ENCODE measurements at places on chromosomes 7 and 10. TPM values are rescaled to one million over a fixed set of nuclear protein-coding genes. Genes with fewer than 3 reads are reported as not detected.

The RELN gene
- 2.4 TPM for total RNA-seq

DNA sequence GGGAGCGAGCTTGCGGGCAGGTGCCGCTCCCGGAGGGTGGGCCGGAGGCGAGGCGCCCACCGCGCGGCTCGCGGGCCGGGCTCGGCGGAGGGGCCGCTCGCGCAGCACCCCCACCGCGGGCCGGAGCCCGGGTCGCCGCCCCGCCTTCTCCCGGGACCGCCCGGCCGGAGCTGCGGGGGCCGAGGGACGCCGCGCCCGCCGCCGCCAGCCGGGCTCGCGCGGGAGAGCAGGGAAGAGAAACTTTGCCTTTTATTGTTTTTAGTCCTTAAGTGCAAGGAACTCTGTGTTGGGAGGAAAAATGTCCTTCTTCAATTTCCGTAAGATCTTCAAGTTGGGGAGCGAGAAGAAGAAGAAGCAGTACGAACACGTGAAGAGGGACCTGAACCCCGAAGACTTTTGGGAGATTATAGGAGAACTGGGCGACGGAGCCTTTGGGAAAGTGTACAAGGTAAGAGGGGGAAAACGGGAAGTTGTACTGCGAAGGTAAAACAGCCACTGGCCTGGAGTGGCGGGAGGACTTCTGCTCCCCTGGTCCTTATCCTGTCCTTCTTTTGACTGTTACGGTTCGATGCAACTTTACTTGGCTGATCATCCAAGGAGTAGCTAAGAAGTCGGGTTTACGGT lies 620 bp downstream of the SLK start:
- peak; percentile 25 for DNase-seq

DNA sequence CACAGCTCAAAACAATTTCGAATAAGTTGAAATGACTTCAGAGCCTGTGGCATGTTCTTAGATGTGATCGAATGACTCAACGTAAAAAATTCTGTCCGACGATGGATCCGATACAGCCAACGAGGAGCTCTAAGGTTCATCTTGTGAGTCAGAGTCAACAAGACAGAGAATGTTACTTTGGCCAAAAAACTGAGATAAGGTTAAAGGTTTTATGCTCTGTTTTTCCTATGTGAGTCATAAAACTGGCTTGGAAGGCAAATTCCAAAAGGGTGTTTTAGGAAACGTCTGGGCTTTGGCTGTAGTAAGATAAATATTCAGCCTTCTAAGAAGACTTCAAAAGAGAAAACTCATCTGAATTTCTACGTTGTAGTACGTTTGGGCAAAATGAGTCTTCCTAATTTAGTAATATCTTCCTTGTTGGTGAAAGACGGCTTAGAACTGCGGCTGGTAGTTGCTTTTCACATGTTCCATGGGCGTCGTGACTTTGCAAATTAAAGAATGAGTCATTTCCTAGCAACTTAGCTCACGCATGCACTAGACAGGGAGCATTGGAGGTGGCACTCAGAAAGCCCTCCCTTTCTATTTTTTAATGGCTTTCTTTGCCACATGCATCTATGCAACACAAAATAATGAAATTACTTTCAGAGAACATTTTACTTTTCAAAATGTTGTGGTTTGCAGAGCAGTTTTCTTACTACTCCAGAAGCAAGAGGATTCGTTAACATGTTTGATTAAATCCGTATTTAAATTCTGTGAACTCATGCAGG lies 28.2 kb downstream of the PFKP start:
- DNase-seq: peak; percentile 92

DNA sequence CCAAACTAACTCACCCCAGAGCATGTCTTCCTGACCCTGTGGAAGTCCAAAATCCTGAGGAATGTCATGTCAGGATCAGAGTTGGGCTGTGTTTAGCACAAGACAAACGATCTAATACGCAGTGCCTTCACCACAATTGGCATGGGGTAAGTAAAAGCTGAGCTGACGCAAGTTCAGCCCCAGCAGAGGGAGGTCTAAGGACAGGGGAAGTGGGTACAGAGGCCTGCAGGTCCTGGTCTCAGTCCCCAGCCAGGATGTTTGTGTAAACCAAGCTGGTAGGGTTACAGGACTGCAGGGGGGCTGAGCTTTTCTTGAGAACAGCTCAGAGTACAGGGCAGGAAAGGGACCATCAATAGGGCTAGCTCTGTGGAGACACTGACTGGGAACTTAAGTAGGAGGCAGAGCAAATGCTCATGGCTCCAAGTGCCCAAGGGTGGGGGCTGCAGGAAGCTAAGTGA lies 5.3 kb upstream of the KCNIP2 start:
- DNase-seq: no peak

DNA sequence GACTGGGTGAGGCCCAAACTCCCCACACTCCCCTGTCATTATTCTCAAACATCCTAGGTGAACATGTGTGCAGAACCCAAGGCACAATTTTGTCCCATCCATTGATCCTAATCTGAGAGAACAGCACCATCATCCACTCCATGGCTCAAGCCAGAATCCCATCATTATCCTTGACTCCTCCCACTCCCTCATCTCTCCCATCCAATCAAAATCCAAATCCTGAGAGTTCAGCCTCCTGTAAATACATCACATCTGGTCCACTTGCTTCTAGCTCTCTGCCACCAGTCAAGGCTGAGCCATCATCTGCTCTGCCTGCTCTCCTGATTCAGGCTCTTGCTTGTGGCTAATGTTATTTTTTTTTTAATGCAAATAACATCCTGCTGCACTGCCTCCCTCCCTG lies 75.9 kb upstream of the SLF2 start:
- no peak for DNase-seq

DNA sequence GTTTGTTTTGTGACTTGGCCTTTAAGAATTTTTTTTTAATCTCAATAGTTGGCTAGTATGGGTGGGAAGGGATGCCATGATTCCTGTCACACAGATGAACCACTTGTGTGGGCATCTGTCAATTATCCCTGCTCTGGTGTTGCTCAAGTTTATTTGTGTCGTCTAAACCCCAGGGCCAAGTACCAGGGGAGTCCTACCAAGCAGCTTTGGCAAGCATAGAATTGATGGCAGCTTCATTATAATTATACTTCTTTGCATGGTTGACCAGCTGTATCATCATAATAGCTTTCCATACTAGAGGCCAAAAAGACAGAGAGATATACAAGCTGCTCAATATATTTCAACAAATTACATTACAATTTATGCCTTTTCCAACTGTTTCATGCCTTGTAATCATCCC lies 30.4 kb downstream of the SUGCT start:
- DNase-seq: no peak

GRCh38 chr7:156515911-156516790 lies 124.4 kb upstream of the RNF32 start:
- no peak for DNase-seq

DNA sequence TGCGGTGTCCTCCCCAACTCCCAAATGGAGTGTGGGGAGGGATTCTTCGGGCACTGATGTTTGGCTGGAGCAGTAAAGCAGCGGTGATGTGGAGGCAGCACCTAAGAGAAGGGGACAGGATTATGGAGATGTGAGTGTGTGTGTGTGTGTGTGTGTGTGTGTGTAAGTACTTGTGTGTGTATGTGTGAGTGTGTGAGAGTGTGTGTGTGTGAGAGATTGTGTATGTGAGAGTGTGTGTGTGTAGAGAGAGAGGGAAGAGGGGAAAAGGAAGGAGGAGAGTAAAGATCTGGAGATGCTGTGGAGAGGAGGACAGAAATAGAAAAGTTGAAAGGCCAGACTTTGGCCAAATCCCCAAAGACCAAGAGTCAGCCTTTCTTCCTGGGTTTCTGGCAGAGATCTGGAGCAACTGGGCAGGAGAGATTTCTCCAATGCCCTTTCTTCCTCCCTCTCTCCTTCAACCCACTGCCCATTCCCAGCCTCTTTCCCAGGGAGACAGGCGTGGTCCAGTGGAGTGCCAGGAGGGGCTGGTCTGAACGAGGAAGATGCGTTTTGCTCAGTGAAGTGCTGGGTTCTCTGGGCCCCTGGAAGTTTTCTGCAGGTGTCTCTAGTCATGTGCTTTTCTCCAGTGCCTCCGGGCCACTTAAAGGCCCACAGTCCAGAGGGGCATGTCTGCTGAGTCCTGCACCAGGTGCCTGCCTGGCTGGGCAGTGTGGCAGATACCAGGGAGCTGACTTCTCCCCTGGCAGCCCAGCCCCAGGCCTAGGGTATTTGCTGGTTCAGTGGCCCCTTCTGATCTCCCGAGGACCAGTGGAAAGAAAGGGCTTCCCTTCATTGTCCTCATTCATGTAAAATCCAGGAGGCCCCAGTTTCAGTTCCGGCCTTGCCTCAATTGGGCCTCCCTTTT lies 60.5 kb downstream of the HK1 start:
- no peak for DNase-seq

- peak; percentile 46 for DNase-seq
These were observed 37.5 kb upstream of the EGR2 start for GRCh38 chr10:62853710-62854109.

The TBC1D12 gene
- 8.1 TPM for total RNA-seq

The RNLS gene
- 4.3 TPM for total RNA-seq

DNA sequence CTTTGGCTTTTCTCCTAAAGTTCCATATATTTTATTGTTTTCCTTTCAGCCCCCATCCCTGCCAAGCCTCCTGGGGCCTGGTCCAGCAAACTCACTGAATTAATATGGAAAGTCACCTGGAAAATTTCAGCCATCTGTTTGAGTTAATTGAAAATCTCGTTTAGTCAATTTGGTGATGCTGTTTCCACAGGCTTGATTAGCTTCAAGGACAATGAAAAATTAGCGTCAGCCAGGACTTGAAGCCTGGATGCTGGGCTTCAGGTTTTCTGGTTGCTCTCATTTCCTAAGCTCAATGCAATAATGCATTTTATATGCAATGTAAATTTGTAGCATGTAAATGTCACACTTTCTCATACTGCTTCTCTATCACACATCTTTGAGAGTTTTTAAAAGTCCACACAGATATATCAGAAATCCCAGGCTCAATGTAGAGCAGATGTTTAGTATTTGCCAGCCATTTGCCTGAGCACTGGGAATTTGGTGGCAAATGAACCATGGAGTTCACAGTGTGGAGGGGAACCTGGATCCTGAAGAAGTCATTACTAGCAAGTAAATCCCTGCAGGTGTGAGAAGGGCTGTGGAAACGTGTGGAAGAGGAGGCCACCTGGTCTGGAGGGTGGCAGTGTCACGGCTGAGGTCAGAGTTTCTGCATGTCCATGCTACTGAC lies 228.5 kb downstream of the PAXIP1 start:
- DNase-seq: no peak

GRCh38 chr10:34814223-34814912 lies 728 bp downstream of the PARD3 start:
- peak; percentile 41 for DNase-seq

GRCh38 chr7:70005891-70006260 lies 407.6 kb downstream of the AUTS2 start:
- no peak for DNase-seq

GRCh38 chr7:42053834-42054233 lies 183.2 kb downstream of the GLI3 start:
- DNase-seq: no peak

The LIPM gene
- total RNA-seq: not detected

DNA sequence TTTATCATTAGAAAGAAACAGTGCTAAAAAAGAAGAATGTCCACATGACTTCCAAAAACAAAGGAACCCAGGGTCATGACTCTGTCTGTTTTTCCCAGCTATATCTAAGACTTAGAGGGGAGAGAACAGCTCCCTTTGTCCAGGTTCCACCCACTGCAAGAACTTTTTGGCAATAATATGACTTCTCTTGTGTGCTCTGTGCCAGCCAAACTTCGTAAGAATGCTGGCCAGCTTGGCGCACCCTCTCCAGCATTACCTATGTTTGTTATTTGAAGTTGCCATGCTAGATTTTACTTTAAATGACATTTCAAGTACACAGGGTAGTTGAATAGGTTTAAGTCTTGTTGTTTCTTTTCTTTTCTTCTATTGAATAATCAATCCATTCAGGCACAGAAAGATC lies 371.4 kb downstream of the KCNMA1 start:
- DNase-seq: no peak

The OR13A1 gene
- not detected for total RNA-seq

The MRC1 gene
- not detected for total RNA-seq

DNA sequence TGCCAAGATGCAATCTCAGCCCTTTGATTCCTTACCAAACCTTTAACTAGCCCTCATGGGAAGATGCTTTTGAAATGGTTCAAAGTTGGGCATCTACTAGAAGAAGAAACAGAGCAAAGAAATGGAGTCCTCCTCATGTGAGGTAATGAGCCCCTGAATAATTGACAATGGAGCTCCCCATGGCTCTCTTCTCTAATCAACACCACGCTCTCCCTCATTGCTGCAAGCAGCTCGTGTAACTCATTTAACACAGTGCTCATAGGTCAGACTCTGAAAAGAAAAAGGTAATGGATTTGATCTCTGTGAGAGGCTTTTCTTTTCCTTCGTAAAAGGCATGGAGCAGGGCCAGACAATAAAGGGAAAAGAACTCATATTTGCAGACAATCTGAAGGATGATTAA lies 312.8 kb downstream of the PHTF2 start:
- DNase-seq: no peak

The SLC4A2 gene
- 195 TPM for total RNA-seq

- DNase-seq: no peak
These were observed 161.1 kb upstream of the RHEB start for GRCh38 chr7:151680810-151681209.
